T-helper 9 cell (primary cell): ENCODE measurements at places on chromosomes 12 and 14.

DNA sequence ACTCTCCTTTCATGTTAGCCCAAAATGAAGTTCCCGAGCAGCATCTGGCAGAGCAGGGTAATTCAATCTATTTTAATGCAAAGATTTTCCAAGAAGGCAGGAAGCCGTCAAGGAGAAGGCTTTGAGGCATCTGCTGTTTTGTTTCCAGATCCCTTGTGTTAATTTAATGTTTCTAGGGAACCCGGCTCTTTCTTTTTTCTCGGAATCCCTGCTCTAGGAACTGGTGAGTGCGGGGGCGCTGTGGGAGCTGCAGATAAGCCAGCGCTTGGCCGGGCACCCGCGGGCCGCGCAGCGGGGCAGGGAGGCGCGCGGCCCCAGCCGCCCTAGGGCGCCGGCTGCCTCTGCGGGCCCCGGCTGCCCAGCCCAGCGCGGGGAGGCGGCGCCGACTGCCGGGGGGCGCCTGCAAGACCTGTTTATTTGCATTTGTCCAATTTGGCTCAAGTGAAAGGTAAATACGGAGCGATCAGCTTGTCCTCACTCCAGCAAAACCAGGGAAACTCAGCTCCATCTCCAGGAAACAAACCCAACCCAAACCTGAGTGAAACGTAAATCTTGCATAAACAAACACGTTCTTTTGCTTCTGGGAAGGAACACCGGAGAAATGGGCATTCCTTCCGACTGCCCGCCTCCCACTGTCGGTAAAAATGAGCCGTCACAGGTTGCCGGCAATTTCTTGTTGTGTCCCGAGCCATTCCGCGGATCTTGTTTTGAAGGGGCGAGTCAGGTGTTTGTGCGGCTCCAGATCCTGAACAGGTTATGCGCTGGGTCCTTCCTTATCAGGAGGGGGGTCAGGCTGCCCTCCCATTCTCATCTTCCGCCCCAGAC lies 65.1 kb downstream of the CRADD start:
- DNase-seq: peak; percentile 38

- DNase-seq: no peak
These were observed 293.6 kb downstream of the NELL2 start for GRCh38 chr12:44582521-44582920.

DNA sequence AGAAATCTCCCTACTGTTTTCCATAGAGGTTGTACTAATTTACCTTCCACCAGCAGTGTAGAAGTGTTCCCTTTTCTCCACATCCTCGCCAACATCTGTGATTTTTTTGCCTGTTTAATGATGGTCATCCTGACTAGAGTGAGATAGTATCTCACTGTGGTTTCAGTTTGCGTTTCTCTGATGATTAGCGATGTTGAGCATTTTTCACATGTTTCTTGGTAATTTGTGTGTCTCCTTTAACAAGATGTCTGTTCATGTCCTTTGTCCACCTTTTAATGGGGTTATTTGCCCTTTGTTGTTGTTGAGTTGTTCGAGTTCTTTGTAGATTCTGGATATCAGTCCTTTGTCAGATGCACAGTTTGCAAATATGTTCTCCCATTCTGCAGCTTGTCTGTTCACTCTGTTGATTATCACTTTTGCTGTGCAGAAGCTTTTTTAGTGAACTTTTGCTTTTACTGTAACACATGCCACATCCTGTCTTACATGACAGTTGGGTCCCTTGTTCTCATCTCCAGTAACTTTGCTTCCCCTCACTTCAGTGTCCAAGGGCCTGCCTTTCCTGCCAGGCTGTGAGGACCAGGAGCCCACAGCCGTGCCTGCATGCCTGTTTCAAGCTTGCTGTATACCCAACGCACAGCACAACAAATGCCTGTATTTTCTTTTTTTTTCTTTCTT lies 64.9 kb downstream of the SPRING1 start:
- no peak for DNase-seq

GRCh38 chr12:77231501-77231918 lies 166.1 kb upstream of the E2F7 start:
- DNase-seq: no peak

DNA sequence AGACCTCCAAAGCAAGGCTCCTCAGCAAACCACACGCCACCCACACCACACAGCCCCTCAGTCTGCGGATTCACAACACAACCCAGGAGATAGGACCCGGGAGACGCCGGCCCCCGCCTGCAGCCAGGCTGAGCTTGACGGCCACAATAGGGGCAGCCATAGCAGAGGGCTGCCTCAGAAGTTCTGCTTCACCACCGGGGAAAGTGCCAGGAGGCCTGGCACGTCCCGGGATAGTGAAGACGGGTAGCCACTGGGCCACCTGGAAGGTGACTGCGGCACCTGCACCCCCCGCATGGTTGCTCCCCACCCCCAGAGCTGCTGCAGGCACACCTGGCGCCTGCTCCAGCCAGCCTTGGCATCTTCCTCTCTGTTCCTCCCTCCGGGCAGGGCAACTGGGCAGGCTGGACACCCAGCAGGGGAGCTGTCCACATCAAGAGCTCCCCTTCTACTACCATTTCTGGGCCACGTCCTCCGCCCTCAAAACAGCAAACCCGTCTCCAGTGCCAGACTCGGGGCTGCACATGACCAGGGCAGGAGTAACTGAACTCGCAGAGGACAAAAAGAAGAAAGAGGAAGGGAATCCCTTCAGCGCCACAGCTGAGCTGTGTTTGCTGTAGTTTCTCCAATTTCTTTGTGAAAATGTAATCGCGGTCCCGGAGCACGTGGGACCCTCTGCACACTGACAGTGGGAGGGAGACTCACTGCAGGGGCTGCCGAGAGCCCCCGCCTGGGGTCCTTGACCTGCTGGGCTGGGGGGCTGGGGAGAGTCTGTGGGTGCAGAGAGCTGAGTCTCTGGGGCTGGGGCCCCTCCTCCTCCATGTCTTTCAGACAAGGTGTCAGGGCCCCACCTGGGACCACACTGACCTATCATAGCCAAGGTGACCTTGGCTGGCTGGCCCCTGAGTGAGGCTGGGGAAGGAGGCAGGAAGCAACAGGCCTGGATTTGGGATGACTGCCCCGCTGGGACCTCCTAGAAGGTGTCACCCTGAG lies 74.2 kb upstream of the C14orf180 start:
- DNase-seq: no peak

- DNase-seq: no peak
These were observed 262.9 kb downstream of the TMEM117 start for GRCh38 chr12:44098786-44099185.

DNA sequence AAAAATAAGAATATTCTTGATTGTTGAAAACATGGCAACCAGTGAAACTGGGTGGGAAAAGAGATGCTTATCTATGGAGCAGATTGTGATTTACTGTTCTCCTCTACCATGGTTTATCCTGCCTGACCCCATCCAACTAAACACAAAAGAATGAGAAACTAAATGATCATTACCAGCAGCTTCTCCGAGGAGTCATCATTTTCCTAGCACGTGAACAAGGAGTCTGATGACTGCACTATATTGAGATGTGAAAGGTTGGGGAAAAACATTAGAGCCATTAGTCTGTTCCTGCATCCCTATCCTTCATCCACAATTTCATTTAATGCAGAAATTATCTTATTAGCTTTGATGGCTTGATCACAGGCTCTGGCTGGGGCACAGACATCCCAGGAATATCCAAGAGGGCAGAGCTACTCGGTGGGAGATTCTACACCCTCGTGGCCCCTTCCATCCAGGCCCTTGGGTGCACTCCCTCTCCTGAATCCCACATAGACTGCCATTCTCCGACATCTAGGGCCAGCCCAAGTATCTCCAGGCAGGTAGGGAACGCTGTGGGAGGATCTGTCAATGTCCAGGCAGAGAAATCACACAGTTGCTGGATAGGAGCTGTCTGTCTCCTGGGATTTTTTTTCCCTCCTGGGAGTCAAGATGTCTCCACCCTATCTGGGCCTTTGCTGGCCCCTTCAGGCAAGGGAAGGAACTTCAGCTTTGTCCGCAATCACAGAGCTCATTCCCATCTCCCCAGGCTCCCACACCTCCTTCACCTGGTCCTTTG lies 43.3 kb upstream of the DHRS4 start:
- no peak for DNase-seq

GRCh38 chr14:33986804-33987203 lies 35.9 kb upstream of the EGLN3 start:
- no peak for DNase-seq

- no peak for DNase-seq
These were observed 72.7 kb downstream of the SAMD4A start for GRCh38 chr14:54639611-54640010.

DNA sequence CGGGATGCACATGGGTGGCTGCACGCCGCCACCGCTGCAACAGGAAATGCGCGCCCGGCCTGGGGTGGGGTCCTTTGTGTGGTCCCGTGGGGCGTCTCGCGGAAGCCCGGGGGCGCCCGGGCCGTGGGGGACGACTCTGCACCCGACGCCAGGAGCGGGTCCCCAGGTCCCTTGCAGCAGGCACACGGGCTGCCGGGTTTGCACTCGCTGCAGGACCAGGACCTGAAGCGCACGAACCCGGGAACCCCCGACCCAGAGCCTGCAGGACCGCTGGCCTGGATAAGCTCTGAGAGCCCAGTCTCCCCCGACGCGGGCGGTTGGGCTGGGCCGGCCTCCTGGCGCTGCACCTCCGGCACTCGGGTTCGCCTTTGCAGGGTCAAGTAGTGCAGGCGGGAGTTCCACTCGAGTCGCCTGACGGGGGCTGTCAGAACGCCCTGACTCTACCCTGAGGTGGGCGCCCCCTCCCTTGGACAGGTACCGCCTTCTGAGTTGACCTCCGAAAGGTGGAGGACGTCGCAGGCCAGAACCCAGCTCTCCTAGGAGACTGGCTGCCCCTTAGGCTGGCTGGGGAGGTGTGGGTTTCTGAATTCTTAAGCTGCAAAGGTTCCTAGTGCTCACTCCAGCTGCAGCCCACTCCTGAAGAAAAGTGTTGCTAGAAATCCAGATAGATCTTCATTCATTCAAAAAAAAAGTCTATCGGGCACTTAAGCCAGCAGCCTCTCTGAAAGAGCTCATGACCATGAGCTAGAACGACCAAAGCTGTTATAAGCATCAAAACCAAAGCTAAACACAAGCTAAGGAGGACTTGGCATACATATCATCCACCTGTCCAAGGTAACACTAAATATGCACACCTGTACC lies 68.0 kb downstream of the RNF34 start:
- no peak for DNase-seq

DNA sequence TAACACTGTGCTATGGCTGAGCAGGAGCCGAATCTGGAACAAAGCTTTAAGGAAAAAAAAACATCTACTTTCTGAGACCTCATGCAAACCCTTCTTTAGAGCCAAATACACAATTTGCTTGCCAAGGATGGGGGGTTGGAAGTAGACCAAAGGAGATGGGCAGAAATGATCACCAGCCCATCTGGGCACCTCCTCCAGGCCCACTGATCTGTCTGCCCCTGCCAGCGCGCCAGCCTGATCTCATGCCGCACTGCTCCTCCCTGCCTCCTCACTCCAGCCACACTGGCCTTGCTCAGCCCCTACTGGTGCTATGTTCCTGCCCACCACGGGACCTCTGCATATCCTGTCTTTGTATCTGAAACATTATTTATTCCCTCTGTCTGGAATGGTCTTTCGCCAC lies 24.8 kb upstream of the RAB35 start:
- no peak for DNase-seq

GRCh38 chr12:50620109-50620977 lies 115.6 kb downstream of the DIP2B start:
- no peak for DNase-seq

DNA sequence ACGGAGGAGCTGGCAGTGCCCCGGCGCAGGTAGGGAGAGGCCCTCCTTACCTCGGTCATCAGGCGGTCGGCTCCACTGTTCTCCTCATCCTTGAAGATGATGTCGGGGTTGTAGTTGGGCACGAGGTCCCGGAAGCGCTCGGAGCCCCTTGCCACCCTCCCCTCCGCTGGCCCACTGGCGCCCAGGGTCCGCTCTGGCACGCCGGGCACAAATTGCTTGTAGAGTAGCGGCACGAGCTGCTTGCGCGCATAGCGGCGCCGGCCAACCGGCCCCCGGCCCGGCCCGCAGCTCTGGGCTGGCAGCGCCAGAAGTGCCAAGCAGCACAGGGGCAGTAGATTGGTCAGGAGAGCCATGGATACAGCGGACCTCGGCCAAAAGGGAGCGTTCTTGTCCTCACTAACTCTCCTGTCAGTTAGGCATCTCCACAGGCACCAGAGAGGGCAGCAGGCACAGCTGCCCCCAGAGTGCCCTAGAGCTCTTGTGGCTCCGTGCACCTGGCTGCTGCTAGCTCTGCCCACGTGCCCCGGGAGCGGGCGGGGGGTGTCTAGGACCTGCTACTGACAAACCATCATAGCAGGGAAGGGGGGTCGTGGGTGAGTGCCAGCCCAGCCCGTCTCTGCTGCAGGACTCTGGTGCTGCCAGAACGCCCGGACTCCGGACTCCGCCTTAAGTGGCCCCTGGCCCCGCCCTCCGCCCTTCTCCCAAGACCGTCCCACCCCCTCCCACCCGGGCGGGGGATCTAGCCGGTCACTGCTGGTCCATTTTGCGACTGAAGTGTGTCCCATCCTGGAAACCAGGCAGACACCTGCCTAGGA lies at the start of gene DHH:
Gene DHH (minus strand): TSS at position 642 of the 815 bp plus-strand sequence. CDS start 289 bp downstream, at position 353.
- DNase-seq: no peak

GRCh38 chr14:26596543-26597061 lies 1.2 kb downstream of the NOVA1 start:
- no peak for DNase-seq
